IPS DF 19.7 (cell line): ENCODE measurements at places on chromosomes 11 and 22.

DNA sequence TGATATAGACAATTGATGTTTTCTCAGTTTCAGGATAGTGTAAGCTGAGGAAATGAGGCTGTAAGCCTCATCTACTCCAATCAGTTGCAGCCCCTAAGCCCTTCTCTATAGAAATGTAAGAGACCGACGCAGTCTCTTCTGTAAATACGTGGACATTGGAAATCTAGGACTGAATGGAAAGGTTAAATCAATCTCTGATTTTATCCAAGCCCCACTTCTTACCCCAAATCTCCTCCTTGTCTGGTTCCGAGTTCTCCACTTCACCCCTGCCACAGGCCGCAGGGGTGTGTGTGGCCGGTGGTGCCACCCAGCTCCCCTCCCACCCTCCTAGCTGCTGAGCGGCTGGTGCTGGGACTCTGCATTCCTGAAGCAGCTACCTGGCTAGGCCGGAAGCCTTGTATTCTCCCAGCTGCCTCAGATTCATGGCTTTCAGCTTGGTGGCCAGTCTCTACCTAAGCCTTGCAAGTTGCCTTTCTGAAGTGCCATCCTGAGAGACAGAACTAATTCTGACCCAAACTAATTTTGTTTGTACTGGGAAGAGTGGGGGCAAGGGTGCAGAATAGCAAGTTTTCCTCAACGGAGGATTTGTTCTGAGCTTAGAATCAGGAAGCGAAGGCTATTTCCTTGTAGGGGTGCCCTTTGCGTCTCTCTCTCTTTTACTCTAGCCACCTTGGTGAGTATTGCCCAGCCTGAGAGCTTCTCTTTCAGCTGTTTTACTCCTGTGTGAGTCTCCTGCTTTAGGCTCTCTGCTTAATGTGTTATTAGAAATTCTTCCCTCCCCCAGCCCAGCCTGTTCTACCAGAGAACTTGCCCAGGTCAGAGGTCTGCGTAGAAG, 749 bp downstream of the VWA5A start:
- no peak for DNase-seq

- no peak for DNase-seq
These were observed 74.0 kb downstream of the USP35 start for GRCh38 chr11:78262691-78263090.

DNA sequence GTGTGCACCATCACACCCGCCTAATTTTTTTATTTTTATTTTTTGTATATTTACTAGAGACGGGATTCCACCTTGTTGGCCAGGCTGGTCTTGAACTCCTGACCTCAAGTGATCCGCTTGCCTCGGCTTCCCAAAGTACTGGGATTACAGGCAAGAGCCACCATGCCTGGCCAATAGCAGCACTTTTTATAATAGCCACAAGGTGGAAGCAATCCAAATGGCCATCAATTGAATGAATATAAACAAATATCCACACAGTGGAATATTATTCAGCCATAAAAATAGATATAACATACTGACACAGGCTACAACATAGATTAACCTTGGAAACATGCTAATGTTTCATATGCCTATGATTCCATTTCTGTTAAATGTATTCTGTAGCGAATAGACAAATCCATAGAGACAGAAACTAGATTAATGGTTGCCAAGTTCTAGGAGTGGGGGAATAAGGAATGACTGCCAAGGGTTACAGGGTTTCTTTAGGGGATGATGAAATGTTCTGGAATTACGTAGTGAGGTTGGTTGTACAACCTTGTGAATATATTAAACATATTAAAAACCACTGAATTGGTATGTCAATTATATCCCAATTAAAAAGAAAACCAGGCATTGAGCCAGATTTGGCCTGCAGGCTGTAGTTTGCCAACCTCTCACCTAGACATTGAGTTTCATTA, 4.8 kb downstream of the VPS51 start:
- DNase-seq, result no peak

GRCh38 chr22:45612940-45613339, 58.7 kb upstream of the ATXN10 start:
- DNase-seq, result no peak

DNA sequence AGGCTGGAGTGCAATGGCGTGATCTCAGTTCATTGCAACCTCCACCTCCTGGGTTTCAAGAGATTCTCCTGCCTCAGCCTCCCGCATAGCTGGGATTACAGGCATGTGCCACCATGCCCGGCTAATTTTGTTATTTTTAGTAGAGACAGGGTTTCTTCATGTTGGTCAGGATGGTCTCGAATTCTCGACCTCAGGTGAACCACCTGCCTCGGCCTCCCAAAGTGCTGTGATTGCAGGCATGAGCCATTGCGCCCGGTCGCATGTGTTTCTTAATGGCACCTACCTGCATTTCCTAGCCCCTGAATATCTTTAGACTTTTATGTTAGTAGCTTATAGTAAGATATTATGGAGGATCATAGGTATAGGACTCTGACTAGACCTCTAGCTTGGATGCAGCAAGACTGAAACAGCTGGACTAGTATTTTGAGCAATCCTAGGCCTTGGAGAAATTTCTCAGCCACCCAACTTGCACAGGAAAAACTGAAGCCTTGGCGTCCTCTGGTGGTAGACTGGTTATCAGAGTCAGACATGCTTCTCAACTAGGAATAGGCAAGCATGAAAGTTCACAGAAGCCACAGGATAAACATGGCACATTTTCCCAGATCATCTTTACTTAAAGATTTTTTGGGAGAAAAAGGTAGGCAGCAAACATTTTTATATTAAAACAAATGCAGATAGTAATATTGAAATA, 22.7 kb upstream of the C1QTNF4 start:
- DNase-seq, result no peak

DNA sequence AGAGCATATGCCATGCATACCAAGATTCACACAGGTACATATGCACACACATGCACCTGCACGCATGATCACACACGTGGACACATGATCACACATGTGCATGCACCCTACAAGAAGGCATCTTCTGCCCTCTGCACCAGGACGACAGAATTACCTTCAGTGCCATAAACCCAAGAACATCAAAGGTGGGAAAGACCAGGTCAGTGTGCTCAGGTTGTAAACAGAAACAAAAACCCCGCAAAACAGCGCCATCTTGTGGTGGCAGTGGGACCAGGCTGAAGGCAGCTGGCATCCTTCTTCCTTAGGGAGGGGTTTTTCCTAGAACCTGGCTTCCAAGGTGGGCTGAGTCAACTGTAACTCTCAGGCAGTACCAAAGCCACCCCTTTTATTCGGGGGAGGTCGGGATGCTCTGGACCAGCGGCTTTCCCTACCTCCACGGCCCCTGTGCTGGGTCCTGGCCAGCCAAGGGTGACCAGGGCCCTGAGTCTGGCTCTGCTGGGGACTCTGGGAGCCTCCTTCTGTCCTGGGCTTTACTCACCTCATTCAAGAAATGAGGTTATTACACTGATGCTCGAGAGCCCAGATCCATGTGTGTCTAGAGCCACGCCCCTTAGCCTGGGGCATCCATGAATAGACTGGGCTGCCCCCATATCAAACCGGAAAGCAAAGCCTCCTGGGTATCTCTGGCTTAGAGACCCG, 69.4 kb upstream of the FGF3 start:
- no peak for DNase-seq

DNA sequence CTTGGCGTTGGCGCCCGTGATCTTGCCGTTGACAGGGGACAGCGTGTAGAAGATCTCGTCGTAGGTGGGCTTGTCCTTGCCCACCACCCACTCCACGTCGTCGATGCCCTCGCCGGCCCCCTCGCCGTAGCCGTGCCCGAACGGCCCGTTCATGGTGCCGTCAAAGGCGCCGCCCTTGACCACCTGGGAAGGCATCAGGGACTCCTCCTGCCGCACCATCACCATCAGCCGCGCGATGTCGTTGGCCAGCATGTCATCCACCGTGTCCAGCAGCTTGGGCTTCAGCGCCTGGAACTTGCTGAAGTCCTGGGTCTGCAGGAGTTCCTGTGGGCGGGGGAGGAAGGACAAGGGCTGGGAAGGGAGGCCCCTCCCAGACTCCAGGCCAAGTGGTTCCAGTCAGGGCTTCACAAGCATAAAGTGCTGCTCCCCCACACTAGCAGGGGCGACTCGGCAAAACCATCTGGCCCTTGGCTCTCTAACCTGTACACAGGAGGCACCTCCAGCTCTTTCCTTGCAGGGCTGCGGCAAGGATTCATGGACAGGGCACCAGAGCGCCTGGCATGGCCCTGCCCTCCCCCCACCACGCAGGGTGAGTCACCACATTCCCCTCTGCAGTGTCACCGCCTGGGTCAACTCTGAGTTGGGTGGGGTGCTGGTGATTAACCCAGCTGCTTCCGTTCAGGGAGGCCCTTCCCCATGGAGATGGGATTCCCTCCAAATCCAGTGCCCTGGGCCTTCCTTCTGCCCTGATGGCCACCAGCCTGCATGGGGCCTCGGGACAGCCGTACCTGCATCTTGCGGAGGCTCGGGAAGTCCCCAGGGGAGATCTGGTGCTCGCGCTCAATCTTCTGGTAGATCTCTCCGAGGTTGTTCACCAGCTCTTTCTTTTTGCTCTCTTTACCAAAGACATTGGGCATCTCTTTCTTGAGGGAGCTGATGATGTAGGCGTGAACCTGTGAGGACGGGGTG, 10.4 kb upstream of the CDC42BPG start:
- no peak for DNase-seq

DNA sequence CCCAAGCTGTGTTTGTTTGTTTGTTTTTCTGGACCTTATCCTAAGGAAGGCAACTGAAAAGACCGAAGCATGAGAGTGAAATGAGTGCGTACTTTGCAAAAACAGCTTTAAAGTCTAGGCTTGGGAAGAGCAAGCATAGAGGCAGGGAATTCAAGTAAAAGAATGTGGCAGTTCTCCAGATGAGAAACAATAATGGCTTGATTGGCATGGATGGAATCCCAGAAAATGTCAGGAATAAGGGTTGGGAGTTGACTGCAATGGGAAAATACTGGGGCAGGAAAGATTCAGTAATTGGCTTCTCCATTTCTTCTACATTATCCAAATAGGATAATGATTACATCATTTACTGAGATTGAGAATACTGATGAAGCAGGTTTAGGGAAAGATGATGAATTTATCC, 17.5 kb downstream of the SAAL1 start:
- DNase-seq, result no peak

DNA sequence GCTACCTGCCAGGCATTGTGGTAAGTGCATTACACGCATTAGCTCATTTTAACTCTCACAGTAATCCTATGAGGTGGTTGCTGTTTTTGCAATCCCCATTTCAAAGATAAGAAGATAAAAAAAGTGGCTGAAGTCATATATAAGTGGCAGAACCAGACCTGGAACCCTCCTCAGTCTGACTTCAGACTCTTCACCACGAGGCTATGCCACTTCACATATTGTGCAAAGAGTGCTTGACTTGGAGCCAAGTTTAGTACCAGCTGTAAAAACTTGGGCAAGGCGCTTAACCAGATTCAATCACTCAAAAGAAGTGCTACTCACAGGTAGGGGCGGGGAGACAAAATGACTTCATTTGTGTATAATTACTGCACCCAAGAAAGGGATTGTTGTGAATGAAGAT, 15.3 kb downstream of the BPIFC start:
- no peak for DNase-seq

DNA sequence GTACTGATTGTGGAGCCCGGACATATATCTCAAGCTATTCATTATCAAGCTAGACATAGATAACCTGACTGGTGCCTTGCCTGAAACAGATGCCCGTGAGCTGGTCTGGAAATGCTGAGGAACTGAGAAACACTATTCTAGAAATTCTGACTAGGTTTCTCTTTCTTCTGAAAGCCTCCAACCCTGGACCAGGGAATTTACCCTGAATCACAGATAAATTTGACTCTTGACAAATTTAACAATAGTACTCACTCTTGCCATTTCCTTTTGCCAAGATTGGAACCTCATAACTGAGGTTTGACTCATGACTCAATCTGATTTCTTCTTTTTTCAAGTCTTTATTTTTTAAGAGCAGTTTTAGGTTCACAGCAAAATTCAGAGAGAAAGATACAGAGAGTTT, 189.6 kb upstream of the SYN3 start:
- no peak for DNase-seq

DNA sequence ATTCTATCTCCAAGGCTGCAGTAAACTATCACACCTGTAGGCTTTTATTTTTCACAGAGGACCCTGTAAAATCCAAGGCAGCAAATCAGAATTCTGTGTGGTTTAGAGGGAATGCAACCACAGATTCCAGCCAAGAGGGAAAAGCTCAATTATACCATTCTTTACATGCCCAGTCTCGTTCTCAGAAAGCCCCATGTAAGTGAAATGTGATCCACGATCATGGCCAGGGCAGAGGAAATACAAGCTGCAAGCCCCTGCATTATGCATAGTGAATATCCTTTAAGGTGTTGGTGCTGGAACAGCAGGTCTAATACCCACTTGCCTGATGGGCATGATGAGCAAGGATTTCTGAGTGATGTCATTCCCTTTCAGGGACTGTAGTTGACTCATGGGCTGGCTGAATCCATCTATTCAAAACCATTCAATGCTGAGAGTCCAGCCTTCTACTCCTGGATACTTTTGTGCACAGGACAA, 198.7 kb upstream of the MTMR2 start:
- no peak for DNase-seq

DNA sequence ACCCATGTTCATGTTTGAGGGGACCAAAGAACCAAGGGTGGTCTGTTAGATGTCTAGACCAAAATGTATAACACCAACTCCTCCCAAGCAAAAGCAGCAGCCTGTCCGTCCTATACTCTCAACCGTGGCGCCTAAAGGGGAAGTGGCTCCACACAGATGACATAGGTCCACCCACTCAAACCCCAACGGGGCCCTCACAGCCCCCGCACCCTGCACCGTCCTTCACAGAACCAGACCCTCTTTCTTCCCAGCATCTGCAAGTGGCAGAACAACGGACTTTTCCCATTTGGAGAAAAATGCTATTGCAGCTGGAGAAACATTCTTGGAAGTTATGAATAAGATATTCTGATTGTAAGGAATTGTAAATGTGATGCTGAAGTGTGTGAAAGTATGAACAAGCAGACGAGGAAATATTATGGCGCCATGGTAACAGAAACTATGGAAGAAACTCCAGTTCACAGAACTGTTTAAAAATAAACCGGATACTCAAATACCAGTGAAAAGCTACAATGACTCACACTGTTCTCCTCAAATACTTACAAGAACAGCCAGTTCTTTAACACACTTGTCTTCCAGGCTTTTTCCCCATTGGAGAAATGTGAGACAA, 76.5 kb upstream of the ARFGAP3 start:
- no peak for DNase-seq

- DNase-seq, result no peak
These were observed 104.2 kb downstream of the TEAD1 start for GRCh38 chr11:12778240-12778905.

DNA sequence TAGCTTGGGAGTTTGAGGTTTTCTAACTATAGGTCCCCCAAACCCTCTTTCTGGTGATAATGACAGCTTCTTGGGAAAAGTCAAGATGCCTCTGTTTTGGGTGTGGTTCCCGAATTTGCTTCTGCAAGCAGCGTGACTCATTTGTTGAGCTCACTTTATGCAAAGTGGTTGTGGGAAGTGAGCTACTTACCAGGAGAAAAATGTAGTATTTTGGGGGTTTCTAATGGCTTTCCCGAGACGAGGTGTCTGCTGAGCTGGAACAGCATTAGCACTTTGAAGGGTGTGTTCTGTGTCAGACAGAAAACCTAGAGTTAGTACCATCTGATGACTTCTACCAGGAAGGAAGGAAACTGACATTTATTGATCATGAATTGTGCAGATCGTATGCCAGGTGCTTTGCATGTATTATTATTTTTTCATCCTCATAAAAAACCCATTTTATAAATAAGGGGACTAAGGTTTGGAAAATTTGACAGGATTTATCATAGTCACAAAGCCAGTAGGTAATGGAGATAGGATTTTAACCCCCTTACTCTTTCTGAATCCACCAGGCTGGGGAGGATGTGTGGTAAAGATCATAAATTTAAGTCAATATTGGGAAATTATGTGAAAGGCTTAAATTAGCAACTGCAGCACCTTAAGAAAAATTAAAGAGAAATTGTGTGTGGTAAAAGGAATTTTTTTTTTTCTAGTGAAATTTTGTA, 108.8 kb upstream of the CD44 start:
- no peak for DNase-seq
